H1 (cell line): ENCODE measurements at places on chromosomes 5 and 9.

DNA sequence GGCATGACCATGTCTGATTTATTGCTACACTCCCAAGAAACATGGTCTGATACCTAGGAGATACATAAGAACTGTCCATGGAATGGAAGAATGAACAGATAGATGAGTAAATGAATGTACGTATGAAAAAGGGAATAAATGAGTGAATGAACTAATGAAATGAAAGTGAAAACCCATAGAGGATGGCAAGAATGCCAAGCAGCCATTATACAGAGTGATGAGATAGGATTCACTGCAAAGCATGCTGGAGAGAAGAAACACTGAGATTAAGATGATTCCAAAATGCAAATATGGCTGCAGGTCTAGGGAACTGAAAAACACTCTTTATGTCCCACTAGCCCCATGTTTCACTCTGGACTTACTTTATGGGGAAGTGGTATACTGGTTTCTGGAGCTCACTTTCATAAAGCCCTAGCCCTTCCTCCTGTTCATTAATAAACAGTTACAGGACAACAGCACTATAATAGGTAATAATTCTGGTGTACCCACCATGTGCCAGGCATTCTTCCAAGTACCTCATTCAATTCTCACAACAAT lies 170.3 kb upstream of the RAD23B start:
- DNase-seq = no peak

DNA sequence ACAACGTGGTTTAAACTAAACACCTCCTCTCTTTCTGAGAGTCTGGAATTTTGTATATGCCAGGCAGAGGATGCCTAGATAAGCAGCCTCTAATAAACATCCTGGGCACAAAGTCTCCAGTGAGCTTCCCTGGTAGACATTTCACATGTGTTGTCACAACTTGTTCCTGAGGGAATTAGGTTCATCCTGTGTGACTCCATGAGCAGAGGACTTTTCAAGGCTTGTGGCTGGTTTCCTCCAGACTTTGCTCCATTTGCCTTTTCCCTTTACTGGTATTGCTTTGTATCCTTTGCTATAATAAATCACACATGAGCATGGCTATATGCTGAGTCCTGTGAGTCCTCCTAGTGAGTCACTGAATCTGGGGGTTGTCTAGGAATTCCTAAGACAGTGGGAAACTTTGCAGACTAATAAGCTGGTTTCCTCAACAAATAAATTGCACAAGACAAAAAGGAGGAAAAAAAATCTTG lies 77.4 kb downstream of the NR2F1-AS1 start:
- DNase-seq = no peak

- no peak for DNase-seq
These were observed 13.9 kb downstream of the TLR4 start for GRCh38 chr9:117718085-117718484.

GRCh38 chr9:137793196-137793841 lies 84.3 kb upstream of the CACNA1B start:
- no peak for DNase-seq

DNA sequence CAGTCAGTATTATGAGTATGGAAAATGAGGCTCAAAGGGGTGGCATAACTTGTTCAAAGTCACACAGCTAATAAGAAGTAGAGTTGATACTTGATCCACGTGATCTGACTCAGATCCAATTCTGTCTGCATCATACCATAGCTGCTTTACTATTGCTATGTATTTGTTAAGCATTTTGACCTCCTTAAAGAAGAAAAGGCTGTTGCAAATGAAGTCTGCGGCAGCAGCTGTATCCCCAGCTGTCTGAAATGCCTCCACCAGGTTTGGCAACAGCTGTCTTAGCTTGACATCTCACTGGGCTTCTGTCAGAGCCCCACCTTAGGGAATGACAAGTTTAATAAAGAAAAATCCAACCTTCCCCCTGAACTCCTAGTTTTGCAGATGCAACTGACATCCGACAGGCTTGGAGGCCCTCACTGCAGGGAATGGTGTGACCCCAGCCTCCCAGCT lies 75.6 kb upstream of the SLC44A1 start:
- DNase-seq = no peak

DNA sequence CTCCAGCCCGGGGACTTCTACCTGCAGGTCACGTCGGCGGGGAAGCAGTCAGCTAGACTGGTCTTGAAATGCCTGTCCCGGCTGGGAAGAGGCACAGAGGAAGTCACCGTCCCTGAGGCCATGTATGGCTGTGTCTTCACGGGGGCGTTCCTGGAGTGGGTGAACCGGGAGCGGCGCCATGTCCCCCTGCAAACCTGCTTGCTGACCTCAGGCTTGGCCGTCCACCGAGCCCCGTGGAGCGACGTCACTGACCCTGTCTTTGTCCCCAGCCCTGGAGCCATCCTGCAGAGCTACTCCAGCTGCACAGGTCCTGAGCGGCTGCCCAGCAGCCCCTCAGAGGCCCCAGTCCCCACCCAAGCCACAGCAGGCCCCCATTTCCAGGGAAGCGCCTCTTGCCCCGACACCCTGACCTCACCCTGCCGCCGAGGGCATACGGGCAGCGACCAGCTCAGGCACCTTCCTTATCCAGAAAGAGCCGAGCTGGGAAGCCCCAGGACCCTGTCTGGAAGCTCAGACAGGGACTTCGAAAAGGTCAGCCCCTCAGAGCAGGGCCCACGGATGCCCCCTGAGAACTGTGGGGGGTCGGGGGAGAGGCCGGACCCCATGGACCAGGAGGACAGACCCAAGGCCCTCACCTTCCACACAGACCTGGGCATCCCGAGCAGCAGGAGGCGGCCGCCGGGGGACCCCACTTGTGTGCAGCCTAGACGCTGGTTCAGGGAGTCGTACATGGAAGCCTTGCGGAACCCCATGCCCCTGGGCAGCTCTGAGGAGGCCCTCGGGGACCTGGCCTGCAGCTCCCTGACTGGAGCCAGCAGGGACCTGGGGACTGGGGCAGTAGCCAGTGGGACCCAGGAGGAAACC lies 47.8 kb downstream of the PLEKHG4B start:
- DNase-seq = no peak

DNA sequence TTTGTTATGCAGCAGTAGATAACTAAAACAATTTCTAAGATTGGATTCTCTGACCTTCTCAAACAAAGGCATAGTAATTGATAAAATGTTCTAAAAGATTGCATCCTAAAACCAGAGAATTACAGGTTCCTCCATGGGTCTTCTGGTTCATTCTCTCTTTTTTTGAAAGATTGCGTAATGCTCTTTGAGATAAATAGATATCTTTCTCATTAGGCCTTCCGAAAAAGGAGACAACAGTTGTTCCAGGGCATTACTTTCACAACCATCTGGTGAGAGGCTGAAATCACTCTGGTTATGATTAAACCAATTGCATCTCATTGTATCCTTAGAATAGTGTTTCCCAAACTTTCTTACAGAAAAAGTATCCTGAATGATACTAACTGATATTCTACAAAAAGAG lies 174.7 kb upstream of the NREP start:
- DNase-seq = no peak

DNA sequence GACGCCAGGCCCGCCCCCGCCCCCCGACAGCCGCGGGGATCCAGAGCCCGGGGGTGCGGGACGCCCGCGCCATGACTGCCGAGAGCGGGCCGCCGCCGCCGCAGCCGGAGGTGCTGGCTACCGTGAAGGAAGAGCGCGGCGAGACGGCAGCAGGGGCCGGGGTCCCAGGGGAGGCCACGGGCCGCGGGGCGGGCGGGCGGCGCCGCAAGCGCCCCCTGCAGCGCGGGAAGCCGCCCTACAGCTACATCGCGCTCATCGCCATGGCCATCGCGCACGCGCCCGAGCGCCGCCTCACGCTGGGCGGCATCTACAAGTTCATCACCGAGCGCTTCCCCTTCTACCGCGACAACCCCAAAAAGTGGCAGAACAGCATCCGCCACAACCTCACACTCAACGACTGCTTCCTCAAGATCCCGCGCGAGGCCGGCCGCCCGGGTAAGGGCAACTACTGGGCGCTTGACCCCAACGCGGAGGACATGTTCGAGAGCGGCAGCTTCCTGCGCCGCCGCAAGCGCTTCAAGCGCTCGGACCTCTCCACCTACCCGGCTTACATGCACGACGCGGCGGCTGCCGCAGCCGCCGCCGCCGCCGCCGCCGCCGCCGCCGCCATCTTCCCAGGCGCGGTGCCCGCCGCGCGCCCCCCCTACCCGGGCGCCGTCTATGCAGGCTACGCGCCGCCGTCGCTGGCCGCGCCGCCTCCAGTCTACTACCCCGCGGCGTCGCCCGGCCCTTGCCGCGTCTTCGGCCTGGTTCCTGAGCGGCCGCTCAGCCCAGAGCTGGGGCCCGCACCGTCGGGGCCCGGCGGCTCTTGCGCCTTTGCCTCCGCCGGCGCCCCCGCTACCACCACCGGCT lies 1.0 kb downstream of the FOXE1 start:
- DNase-seq = no peak

- DNase-seq = no peak
These were observed 42.1 kb downstream of the PPP1R2B start for GRCh38 chr5:156892223-156892622.

DNA sequence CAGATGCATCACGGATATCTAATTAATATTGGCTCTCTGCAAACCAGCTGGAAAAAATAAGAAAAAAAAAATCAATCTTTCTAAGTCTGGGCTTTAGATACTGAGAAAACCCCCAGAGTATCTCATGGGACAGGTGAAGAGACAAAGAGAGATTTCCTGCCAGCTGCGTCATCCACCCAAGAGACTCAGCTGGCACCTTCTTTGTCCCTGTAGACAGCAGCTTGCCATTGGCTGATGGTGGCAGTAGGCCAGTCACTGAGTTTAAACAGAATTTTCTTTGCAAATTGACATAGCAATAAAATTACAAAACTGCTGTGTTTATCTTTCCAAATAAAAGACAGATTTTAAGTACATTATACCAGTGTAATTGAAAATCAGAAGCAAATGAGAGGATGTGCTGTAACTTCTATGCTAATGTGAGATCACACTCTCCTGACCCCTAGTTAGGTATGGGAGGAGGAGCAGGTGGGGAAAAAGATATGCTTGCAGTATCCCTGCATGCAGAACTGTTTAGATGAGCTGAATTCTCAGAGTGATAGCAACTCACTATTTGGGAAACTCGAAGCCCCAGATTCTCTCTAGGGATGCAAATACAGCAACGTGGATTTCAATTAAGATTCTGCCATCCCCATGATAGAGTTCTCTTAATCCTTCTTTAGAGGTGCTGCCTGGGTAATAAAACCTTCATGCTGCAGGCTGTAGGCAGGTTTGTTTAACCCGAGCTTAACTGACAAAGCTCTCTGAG lies 72.2 kb downstream of the NMUR2 start:
- no peak for DNase-seq

GRCh38 chr5:81391-82021 lies 10.5 kb upstream of the PLEKHG4B start:
- DNase-seq = no peak

DNA sequence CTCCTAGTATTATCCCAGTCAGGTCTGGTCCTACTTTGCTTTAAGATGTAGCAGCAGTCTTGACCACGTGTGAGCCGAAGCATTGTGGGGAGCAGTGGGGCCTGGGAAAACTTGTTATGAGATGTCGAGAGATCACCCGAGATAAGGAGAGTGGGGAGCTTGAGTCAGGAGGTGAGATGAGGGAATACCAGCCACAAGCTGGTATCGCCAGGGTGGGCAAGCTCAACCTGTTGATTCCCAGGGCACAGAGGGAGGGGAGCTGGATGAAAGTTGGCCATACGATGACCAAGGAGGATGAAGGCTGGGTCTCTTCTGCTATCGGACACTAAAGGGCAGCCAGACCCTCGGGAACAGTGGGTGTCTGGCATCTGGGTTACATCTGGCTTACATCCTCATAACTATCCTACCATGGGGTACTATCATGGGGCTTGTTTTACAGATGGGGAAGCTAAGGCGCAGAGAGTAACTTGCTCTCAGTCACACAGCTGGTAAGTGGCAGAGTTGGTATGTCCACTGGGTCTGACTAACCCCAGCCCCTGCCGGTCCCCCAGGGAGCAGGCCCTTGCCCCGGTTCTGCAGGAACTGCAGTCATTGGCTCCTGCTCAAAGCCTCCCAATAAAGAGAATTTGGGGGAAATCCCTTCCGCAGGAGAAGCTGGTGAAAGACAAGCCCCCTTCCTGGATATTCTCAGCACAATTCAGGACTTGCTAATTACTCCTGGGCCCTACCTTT lies 13.4 kb upstream of the TIFAB start:
- no peak for DNase-seq

GRCh38 chr5:170745481-170746071 lies 37.9 kb upstream of the GABRP start:
- DNase-seq = peak; percentile 70

DNA sequence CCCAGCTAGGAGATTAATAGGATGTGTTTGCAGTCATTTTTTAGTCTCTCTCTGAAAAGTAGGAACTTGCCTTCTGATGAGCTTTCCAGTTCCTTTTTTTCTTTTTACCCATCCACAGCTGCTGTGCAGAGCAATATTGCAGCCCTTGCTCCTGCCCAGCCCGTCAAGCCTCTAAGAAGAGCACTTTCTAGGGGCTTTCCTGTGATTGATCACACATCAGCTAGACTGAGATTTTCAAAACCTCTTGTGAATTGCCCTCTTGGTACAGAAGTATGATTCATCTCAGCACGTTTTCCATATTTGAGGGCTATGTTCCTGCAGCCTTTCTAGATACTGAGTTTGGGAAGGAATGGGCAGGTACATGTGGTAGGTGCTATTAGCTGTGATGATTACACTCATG lies 93.9 kb downstream of the GALNT10 start:
- DNase-seq = no peak
